ENCODE measurements at places on chromosomes 2 and 18.

DNA sequence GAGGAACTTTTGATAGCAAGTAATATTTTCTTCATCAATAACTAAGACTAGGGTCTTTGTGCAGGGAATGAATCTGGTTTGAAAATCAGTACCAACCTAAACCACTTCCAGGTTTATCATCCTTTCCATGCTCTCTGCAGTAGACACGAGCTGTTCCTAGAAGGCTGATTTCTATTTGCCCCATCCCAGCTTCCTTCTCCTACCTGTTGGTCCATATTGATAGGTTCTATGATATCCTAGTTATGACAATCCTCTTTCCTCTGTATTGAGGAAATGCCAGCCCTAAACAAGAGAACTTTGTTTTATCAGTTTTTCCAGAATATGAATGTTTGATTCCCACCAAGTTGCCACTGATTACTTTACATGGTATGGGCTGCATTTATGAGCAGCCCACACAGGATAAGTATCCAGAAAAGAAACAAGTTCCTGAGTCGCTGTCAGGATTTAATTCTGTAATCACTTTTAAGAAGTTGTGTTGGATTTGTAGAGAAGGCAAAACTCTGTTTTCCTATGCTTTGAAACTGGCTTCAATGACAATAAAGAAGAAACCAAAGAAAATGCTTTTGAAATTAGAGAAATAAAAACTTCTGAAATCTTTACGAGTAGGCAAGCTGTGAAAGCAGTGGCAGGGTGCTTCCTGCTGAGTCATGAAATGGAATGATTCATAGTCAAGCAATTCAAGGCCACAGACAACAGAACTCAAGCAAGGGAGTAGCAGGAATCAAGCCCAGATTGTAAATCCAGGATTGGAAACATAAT, 37.3 kb upstream of the TANK start:
- DNase-seq = peak; percentile 68

- DNase-seq = no peak
Measured at GRCh38 chr2:190119257-190119656, 56.7 kb upstream of the MSTN start.

GRCh38 chr2:143582046-143582747, 453.0 kb downstream of the ARHGAP15 start:
- DNase-seq = no peak

DNA sequence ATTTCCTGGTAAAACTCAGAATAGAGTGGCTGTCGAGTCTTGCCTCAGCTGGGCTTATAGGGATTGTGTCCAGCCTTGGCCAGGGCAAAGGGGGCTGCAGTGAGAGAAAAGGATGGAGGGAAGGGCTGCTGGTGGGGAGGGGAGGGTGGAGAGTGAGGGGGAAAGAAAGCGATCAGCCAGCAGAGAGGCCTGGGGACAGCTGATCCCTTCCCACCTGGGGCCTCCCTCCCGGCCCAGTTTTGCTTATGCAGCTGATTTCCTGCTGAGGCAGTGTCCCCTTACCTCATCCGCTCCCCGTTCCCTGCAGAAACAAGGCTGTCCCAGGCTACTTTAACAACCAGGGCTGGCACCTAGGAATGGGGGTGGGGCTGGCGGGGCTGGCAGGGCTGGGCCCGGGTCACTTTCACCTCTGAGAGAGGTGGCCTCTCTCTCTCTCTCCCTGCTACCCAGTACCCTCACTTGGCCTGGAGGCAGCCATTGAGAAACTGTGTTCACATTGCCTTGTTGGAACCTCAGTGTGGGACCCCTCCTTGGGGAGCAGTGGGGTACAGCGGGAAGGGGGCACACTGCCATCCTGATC, 12.2 kb upstream of the GMPPA start:
- no peak for DNase-seq

Data from AG04450 (cell line).